Activated CD4-positive, alpha-beta memory T cell treated with anti-CD3 and anti-CD28 coated beads, Interleukin-2, amount 10 ng/mL, durations not matched to agents 7 days and 5 days (primary cell): ENCODE measurements at places on chromosomes 6 and 20. TPM values are rescaled to one million over a fixed set of nuclear protein-coding genes. Genes with fewer than 3 reads are reported as not detected.

DNA sequence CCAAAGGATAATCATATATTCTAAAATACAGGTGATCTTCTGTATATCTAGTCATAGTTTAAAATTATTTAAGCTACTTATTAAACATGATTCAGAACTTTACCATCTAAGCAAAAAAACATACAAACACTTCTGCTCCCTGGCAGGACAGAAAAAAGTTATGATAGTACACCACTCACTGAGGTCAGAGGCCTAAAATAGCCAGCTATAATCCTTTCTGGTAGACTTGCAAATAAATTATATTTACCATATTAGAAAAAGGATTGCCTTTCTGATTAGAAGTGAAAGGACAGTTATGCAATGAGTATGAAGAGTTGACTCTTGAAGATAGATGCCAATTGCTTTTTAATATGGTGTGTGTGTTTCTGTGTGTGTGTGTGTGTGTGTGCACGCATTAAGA lies 207.4 kb downstream of the BMP2 start:
- DNase-seq, result no peak

- DNase-seq, result no peak
These were observed 79.3 kb downstream of the PTCHD4 start for GRCh38 chr6:48031711-48032110.

- no peak for DNase-seq
These were observed 251.6 kb downstream of the KCNQ5 start for GRCh38 chr6:72873433-72873832.

DNA sequence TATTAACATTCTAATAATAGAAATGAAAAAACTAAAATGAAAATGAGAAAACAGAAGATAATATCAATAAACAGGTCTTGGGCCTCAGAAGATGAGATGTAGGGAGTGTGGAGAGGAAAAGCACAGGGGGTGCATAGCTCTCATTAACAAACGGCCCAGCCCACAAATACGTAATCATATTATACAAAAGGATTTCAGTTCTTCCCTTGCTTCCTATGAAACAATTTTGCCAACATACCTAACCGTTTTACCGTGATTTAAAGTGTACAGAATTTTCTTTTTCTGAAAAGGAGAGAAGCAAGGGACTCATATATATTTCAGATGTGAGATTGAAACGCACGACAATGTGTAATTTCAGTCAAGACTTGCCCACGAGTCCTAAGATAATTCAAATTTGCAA lies 136.0 kb downstream of the HFE start:
- DNase-seq, result no peak

Gene HTR1E
- not detected for total RNA-seq

Gene SLC22A1
- 1.3 TPM for total RNA-seq

DNA sequence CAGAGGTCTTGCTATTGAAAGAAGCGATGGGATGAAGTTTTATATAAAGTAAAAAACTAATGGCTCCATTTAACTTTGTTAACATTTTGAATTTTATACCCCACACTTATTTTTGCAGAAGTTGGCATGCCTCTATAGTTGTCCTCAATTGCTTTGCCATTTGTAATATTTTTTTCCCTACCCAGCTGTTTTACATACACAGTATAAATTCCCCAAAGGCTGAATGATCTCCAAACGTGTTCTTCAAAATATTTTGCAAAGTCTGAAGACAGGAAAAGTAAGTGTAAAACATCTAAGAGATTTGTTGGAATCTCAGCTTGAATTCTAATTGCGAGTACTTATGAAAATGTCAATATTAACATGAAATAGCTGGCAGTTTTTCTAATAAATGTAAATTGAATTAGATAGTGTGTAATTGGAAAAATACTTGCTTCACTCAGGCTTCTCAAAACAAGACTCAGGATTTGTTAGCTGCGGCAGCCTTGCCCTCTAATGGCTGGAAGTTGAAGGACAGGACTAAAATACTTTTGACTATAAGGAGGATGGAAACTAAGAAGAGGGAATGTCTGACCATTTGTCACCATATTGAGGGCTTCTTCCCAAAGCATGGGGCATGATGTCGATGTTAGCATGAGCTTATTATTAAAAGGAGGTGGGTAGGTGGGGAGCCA lies 226.8 kb downstream of the UST start:
- no peak for DNase-seq

DNA sequence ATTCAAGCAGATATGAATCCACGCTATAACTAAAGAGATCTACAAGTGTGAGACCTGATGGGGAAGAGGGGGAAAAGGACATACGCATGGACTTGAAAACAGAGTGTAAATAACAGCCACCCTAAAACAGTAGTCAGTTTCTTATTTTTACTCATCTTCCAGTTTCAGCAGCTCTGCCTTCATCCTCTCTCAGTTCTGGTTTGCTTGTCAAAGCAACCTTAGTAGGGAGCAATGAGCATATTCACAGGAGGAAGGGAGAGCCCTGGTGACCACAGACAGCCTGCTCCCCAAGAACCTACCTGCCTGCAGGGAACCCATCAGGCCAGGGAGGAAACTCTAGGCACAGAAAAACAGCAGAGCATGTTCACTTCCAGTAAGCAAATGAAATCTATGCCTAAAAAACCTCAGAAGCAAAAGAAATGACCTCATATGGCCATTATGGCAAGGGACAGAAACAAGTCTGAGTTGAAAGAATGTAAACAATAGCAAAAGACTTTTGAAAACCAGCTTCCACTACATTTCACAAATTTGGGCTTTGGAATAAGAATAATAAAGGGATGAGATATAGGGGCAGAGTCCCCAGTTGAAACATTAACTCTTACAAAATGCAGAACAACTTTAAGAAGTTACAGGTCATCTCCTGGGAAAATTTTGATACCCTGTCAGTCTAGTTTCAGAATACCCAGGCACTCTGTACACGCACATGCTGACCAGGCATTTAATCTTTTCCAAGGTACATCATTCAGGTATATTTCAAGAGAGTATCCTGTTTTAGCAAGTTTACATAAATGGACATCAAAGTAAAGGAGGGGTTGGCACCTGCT lies 120.8 kb upstream of the BCLAF1 start:
- no peak for DNase-seq

DNA sequence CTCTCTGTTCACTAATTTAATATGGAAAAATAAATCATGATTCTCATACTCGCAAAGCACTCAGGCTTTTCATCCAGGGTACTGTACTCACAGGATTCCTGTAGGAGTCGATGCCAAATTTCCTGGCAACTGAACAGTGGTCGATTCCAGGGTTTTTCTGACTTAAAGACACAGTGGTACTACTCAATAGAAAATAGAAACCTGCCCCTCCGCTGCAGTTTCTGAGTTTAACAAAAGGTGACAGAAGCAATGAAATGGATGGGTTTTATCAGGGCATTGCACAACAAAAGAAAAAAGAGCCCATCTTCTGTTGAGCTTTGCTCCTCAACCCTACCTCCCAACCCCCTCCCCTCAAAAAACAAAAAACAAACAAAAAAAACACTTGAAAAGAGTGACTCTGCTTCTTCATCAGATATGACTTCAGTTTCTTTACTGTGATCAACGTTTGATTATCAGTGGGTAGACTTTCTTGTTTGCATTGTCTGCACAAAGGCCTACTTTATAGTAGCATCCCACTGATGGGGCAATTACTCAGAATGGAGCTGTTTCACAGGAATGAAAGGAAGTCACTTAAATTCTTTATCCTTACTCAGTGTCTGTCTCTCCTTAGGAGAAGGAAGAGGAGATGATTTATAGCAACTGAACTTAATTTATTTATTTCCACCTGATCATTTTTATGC lies 96.2 kb upstream of the FOXO3 start:
- no peak for DNase-seq

Gene PRIM2
- total RNA-seq, result 32.3 TPM

GRCh38 chr20:50455656-50456451 lies 54.3 kb upstream of the PTPN1 start:
- no peak for DNase-seq

Gene RAMACL
- 0.23 TPM for total RNA-seq

Gene MAFB
- total RNA-seq, result 0.33 TPM

Gene RIN2
- total RNA-seq, result not detected

- DNase-seq, result no peak
These were observed 50.5 kb upstream of the ENPP5 start for GRCh38 chr6:46221222-46221793.

GRCh38 chr20:8133310-8133768 lies 1.3 kb downstream of the PLCB1 start:
- DNase-seq, result no peak

DNA sequence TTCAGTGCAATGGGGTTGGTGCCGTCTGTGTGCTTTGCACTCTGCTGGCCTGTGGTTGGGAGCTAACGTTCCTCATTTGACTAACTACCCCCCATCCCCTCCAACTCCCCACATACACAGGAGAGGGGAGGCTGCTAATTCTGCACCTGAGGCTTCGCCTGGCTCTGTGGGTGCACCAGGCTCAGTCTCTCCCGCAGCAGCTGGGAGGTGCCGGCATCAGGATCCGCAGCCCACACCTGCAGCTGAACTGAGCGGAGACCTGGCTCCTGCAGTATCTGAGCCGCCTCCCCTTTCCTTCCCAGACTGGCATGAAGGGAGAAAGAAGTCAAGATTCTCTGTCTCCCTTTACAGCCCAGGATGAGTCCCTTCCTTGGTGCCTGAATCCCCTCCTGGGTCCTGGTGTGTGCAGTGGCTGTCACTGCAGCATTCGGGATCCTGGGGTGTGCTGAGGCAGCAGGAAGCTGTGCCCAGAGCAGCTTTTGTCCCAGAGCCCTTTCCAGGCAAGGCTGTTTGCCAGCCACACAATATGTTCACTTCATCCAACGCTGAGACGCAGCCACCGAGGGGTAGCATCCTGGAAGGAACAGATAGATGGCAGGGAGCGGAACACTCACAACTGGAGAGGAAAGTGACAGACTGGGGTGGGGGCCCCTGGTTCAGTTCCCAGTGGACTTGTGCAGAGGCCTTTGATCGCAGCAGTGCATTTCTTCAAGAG lies 70.2 kb downstream of the CDH4 start:
- DNase-seq, result no peak

- no peak for DNase-seq
These were observed 296.6 kb upstream of the MANEA start for GRCh38 chr6:95280686-95281273.

Gene ADTRP
- 5.5 TPM for total RNA-seq

- DNase-seq, result peak; percentile 49
These were observed 23.2 kb downstream of the TRERF1 start for GRCh38 chr6:42428326-42429041.

Gene IMPG1
- not detected for total RNA-seq

DNA sequence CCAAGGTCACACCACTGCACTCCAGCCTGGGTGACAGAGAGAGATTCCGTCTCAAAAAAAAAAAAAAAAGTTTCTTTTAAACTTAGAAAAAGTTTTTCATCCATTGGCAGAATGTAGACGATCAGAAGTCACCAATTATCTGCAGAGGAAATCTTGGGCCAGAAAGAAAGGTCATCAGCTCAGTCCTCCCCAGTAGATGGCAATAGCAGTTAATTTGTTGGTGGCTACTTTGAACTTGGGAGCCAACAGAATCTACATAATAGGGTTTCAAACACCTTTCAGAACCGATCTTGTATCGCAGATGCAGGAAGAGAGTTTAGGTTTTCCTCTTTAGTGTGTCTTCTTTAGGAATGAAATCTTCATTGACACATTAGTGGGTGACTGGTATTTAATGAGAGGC lies 41.7 kb downstream of the LBP start:
- DNase-seq, result no peak

Gene FAM209B
- total RNA-seq, result 0.80 TPM

Gene DEFB123
- not detected for total RNA-seq

DNA sequence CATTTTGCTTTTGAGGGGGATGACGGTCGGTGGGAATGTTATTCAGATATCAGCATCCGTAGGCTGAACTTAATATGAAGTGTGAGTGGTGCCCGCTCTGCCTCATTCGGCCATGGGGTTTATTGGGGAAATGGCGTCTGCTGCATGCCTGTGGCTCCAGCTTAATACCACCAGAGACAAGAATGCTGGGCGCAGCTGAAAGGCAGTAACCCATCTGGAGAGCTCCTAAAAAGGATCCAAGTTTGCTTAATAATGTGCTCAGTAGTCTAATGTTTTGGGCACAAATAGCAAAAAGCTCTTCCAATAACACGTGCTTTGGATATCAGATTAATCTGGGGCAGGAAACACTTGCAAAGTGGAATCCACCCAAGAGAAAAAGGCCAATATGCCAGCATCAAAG lies 273.0 kb upstream of the TAB2 start:
- DNase-seq, result no peak

Gene BPIFB1
- total RNA-seq, result not detected

Gene PPIL4
- total RNA-seq, result 18.3 TPM

Gene IL17F
- total RNA-seq, result 12.6 TPM

Gene PNLDC1
- total RNA-seq, result 0.35 TPM

GRCh38 chr6:678520-678919 lies 14.4 kb downstream of the EXOC2 start:
- no peak for DNase-seq

DNA sequence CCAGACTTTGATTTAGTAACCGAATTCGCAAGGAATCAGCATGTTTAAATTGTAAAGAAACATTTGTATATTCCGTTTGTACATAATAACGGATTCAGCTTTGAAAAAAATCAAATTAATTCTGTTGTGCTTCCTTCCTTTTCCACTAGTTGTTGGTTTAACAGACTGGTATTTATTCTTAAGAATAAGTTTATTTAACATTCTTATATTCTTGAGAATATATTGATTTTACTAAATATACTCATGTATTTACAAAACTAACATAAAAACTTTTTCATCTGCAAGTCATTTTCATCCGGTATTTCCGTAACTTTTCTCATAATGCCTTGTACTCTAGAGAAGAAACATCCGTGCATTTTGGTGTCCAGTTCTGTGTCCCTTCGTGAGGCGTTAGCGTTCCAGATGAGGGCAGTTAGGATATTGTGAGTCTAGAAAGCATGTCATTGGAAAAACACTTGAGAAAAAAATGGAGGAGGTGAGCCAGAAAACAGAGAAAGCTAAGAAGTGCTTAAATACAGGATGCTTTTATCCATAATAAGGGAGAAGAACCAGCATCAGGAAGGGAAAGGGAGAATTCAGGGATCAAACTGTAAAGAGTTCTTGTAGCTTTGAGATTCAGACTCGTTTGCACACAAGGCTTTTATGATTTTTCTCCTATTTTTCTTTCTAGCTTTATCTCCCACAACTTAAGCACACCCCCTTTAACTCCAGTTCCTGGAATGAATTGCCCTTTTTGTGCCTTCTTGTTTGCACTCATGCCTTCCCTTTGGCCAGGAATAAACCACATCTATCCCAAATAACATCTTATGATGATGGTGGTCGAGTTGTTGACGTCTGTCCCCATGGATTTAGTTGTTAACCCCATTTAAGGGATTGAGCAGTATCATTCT lies 1.8 kb downstream of the WRNIP1 start:
- no peak for DNase-seq
